Brain pericyte (primary cell): ENCODE measurements at places on chromosomes 6 and 20.
A peak's percentile ranks its signal among the peaks of the same experiment; 100 is the strongest.

- no peak for DNase-seq
These were observed 40.4 kb upstream of the DOK5 start for GRCh38 chr20:54435015-54435414.

GRCh38 chr20:32443386-32443974, 85.3 kb downstream of the ASXL1 start:
- DNase-seq, result no peak

GRCh38 chr6:34065466-34066217, 80.2 kb downstream of the GRM4 start:
- DNase-seq, result no peak

- no peak for DNase-seq
These were observed 64.0 kb downstream of the RREB1 start for GRCh38 chr6:7171733-7172132.

DNA sequence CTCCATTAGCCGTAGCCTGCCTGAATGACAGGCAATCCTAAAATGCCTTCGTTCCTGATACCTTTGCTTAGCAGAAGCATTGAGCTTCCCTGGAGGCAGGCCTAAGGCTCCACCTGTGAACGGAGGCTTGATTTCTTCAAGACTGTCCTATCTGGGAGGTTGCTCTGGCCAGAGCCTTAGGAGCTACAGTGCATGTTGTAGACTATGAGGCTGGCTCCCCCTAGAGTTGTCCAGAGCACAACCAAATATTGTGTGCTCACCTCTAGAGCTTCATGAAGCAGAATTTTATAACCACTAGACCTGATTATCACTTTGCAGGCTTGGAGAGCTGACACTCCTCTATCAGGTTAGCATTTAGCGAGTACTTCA, 217.8 kb downstream of the MAFB start:
- DNase-seq, result no peak

GRCh38 chr6:5179917-5180316, 80.8 kb downstream of the LYRM4 start:
- no peak for DNase-seq

GRCh38 chr6:89797317-89797716, 22.3 kb downstream of the MDN1 start:
- no peak for DNase-seq

GRCh38 chr20:34915131-34915530, 38.7 kb downstream of the ACSS2 start:
- DNase-seq, result no peak

GRCh38 chr6:148429423-148429822, 86.8 kb downstream of the SASH1 start:
- DNase-seq, result no peak

GRCh38 chr6:71334768-71335167, 46.2 kb downstream of the OGFRL1 start:
- no peak for DNase-seq

GRCh38 chr6:10398446-10399218, 16.2 kb downstream of the TFAP2A start:
- no peak for DNase-seq

DNA sequence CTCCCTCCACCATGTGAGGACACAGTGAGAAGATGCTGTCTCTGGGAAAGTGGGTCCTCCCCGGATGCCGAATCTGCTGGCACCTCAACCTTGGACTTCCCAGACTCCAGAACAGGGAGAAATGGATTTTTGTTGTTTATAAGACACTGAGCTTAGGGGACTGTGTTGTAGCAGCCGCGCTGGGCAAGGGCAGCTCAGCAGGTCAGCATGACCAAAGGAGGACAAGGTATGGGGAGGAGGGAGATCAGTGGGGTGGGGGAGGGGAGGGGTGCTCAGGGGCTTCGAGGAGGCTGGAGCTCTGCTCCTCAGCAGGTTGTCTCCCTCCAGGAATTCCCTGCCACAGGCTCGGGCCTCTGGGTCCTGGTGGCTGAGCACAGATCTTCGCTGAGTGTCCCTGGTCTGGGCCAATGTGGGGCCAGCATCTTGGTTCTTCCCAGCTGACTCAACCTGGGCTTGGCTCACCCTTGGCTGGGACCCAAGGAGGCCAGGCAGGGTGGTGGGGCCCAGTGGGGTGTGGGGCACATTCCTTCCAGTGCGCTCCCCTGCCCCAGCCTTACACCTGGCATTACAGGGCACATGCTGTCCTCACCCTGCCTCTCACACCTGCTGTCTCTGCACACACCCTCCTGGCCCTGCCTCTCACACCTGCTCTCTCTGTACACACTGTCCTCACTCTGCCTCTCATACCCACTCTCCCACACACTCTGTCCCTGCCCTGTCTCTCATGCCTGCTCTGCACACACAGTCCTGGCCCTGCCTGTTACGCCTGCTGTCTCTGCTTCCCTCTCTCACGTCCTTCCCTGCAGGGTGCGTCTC, 107.3 kb downstream of the SYCP2 start:
- DNase-seq, result no peak

GRCh38 chr6:140475086-140475485, 1100.6 kb upstream of the CITED2 start:
- no peak for DNase-seq

- no peak for DNase-seq
These were observed 56.3 kb upstream of the CD93 start for GRCh38 chr20:23142162-23143050.

GRCh38 chr20:14860410-14860814, 523.0 kb upstream of the FLRT3 start:
- DNase-seq, result no peak

DNA sequence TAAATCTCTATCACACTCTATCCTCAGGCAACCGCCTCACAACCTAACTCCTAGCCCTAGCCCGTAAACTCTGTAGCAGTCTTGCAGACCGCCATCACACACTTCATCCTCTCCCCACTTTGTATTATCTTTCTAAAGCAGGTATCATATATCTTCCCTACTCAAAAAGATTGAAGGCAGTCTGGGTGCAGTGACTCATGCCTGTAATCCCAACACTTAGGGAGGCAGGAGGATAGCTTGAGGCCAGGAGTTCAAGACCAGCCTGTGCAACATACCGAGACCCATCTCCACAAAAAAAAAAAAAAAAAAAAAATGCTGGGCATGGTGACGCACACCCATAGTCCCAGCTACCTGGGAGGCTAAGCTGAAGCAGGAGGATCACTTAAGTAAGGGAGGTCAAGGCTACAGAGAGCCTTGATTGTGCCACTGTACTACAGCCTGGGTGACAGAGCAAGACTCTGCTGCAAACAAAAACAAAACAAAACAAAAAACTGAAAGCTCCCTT, 22.9 kb downstream of the RANBP9 start:
- DNase-seq, result no peak

DNA sequence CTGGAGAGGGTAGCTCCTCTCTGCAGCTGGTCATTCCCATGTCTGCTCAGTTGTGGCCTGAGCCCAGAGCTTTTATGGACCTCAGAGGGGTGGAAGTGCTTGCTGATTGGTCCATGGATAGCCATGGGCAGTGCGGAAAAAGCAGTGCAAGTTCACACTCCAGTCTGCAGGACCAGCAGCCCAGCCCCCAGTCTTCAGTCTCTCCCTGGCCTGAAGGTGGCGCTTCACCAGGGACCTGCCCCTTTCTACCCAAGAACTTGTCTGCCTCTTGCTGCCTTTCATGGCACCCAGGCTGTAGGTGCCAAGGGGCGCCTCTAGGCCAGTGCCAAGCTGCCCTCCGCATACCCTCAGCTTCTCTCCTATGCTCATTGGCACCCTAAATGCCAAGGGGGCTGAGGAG, 91.0 kb downstream of the TBXT start:
- no peak for DNase-seq

GRCh38 chr6:149127212-149127611, 190.3 kb upstream of the TAB2 start:
- DNase-seq, result no peak

DNA sequence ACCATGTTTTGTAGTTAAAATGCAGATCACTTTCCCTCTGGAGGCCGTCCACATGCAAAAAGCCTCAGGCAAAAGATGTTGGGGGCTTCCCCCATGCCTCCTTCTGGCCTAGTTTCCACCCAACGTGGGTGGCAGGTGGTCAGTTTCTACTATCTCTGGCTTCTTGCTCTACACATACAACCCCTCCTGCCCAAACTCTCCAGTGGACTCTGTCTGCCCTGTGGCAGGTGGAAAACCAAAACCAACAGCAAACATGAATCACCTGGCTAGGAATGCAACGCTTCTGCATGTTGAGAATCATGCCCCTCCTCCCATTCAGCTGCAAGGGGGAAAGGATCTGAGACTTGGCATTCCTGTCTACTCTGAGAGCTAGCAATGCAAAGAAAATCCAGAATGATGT, 94.8 kb downstream of the MBOAT1 start:
- no peak for DNase-seq

- peak; percentile 33 for DNase-seq
These were observed 1.4 kb upstream of the TRERF1 start for GRCh38 chr6:42453031-42453653.

DNA sequence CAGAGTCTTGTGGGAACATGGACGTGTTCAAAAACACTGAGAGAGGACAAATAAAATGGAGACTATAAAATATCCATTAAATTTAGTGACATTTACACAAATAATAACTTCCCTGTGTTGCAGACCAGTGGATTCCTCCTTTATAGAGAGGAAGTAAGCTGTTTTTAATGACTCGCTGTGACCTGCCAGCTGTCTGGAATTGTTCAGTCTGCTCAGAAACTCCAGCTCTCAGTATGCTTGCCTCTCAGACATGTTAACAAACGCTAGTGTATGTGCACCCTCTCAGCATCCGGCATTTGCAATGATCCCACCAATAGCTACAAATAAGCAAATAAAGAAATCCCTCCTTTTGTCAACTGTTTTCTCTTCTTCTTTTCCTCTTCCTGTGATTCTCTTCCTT, 158.0 kb upstream of the TCF21 start:
- DNase-seq, result no peak

DNA sequence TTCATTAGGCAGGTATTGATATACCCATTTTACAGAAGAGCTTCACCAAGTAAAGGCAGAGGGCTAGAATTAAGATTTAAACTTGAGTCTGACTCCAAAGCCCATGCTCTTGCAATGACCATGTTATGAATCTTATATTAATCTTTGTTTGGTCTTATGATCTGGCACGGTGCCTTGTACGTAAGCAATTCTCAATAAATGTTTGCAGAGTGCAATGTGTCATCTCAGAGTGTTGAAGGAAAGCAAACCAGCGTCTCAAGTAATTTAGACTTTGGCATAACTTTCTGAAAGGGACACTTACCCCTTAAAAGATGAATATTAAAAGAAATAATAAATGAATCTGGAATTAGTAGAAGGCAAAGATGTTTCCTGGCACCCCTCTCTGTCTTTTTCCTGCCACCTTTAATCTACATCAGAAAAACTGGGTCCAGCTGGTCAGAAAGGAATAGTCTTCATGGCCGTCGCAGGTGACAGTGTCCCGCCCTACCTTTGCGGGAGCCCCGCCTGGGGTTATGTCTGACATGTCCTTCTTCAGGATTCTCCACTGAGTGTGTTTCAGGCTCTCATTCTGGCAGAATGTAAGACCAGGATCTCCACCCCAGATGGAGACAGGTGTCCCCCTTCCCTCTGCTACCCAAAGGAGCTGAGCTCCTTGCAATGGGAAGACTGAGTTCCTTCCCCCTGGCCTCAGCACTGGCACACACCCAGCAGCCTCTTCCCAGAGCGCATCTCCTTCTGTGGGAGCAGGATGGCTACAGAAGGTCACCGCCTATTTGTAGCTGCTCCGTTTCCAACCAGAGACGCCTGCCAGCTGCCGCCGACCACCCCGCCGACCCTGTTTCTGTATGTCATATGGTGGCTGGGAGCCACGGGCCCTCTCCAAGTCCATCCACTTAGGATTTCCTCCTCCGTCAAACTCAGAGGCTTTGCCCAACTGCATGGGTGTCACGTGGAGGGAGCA, 266.3 kb upstream of the ECI2 start:
- DNase-seq, result no peak

- DNase-seq, result no peak
These were observed 39.2 kb downstream of the SAMD3 start for GRCh38 chr6:130183271-130184222.

DNA sequence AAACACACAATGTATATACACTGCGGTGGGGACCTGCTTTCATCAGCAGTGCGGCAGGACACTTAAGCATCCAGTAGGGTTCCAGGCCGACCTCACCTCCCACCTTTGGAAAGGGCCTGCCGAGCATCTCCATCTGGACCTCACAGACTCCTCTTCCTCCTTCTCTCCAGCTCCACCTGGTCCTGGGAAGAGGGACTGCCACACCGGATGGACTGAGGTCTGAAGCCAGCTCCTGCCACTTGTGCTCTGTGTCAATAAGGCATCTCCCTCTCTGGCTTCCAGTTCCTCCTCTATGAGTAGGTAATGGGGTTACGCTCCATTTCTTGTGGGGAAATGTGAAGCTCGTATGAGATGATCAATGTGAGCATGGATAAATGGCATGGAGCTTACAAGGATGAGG, 19.1 kb upstream of the NNAT start:
- no peak for DNase-seq

DNA sequence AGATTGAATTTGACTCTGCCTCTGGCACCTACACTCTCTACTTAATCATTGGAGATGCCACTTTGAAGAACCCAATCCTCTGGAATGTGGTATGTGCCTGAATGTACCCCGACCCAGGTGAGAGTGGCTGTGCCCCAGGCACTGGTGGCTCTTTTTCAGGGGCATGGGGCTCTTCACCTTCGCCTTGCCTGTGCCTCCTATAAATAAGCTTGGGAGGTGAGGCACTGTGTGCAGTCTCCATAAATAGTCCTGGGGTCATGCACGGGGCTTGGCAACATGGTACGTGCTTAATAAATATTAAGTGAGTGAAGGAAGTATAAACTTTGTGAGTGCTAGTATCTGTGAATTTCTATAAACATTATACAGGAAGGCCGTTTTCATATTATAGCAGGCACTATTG, 33.0 kb downstream of the GHRH start:
- DNase-seq, result no peak

GRCh38 chr6:22284666-22285065, 12.2 kb downstream of the PRL start:
- DNase-seq, result no peak

GRCh38 chr6:152093711-152094110, 286.2 kb downstream of the ESR1 start:
- no peak for DNase-seq

DNA sequence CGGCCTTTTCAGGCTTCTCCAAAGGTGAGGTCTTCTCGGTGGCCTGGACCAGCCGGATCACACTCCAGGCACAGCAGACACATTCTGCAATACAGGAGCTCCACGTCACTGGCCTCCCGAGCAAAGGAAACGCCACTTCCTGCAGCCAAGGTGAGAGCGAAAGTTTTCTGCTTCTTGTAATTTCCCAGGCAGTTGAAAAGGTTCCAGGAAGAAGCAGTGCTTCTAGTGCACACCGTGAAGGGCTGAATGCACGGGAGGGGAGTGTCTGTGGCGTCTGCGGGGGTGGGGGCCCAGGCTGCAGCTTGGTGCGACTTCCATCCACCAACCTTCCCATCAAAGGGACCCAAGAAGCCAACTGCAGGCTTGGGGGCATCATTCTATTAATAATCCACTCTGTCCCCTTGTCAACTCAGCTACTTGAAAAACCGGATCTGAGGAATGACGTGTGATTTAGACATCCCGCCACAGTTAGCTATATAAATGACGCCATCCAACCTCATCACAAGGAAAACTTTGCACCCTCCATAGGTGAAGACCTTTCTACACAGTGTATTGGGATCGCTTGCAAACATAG, 61.1 kb downstream of the NFATC2 start:
- no peak for DNase-seq
